Metanephros (tissue), 2 donors: ENCODE measurements at places on chromosomes 12 and 14. TPM values are rescaled to one million over a fixed set of nuclear protein-coding genes. Genes with fewer than 3 reads are reported as not detected.

Gene ENDOU
- not detected for total RNA-seq

Gene SPRYD4
- total RNA-seq = 2.2 TPM

Gene CDH24
- total RNA-seq = 18.1 TPM

Gene PMEL
- 3.2 TPM for total RNA-seq

Gene PTGDR
- 1.5 TPM for total RNA-seq

Gene TSPAN19
- 0.41 TPM for total RNA-seq

Gene TMCC3
- total RNA-seq = 23.3 TPM
